ENCODE measurements at places on chromosomes 12 and 14.

GRCh38 chr14:104144453-104144790 is 6.0 kb downstream of the KIF26A start:
- no peak for DNase-seq

DNA sequence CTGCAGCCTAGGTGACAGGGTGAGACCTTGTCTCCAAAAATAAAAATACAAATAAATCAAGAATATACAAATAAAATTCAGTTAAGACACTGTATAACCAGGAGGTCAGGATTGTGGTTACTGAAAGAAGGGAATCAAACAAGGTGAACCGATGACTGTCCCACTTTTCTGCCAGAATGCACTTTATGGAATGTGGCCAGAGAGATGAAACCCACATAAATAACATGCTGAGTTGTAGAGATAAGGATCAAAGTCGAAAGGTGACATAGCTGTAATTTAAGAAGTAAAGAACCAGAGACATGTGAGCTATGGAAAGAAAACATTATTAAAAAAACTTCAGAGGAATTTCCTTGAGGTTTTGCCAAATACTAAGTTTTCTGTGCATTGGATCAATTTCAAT is 1098.2 kb upstream of the USP15 start:
- DNase-seq, result no peak

DNA sequence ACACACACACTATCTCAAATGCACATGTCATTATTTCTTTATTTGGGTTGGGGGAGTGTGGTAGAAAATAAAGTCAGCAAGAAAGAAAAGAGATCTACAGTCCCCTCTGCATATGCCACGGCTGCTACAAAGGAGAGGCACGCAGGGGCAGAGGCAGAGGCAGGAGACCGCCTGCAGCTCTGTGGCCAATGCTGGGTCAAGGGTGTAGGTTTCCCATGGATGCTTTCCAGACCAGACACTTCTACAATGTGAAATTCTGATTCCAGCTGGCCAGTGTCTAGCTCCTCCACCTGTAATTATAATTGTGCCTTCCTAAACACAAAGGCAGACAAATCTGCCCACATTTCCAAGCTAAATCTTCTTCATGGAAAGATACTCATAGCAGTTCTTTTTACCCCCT is 19.2 kb downstream of the VPS37B start:
- DNase-seq, result no peak

- peak; percentile 36 for DNase-seq
Measured at GRCh38 chr14:58428118-58428683, 682 bp downstream of the KIAA0586 start.

DNA sequence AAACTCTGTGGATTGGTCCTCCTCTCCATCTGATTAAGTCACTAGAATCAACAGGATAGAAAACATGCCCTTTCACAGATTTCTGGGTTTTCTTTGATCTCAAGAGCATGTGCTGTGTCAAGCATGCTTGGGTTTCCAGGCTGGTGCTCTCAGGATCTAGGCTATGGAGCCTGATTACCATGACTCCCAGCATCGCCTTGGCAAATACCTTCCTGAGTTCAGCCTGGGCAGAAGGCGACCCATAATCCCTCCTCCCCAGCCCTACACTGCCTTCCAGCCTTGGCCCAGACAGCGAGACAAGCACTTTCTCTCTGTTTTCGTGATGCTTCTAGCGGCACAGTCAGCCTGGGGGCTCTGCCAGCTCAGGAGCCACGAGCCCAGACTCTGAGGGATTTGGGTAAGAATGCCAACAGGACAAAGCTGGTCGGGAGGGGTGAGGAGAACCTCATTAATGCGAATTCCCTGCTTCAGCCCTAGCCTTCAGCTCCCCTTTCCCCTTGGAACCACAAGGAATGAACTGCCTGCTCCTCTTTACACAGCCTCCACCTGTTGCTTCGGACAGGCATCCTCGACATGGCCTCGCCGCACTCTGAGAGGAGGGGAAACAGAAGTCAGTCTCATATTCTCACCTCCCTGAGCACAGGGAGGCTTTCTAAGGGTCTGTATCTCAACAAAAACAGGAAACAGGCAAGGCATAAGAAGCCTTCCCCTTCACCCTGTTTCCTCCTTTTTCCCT is 227.1 kb downstream of the MSRB3 start:
- DNase-seq, result no peak

- DNase-seq, result no peak
Measured at GRCh38 chr14:33618361-33619105, 332.3 kb downstream of the EGLN3 start.

DNA sequence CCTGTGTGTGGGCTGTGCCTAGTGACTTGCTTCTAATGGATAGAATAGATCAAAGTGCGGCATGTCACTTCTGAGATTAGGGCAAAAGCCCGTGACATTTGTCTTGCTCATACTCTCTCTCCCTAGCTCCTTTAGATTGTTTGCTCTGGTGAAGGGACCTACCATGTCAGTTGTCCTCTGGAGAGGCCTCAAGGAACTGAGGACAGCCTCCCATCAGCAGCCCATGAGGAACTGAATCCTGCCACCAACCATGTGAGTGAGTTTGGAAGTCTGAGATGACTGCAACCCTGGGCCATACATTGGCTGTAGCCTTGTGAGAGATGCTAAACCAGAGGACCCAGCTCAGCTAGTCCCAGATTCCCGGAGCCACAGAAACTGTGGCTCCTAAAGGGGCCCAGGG is 101.6 kb upstream of the ESRRB start:
- DNase-seq, result no peak

DNA sequence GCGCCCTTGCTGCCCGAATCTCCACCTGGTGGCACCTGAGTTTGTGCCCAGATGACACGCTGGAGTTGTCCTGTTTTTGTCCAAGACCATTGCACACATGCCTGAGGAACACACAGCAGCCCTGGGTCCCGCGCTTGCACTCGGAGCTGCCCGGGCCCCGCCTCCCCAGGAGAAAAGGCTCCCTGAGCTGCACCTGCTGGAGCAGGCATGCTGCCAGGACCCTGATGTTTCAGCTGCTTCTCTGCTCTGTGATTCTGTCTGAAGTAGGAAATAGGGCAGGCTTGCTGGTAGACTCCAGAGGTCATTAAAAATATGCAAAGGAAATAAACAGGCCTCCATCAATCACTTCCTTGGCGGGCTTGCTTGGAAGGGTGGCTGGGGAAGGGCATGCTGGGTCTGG is 271.6 kb downstream of the CACNA1C start:
- no peak for DNase-seq

DNA sequence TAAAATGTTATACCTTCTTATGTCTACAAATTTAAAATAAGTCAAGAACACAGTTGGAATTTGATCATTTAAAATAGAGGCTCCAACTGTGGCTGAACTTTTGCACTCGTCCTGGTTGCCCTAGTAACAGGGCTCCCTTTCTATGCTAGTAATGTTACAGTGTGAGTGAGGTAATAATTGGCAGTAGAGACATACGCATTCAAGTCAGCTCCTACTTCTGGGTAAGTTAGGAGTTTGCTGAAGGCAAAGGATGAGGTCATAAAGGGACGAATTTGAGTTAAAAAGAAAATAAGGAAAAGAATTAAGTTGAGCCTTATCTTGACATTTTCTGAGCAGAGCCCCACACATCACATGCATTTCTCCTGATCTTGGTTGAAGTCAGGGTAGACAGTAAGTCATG is 129.1 kb downstream of the TMEM117 start:
- no peak for DNase-seq

DNA sequence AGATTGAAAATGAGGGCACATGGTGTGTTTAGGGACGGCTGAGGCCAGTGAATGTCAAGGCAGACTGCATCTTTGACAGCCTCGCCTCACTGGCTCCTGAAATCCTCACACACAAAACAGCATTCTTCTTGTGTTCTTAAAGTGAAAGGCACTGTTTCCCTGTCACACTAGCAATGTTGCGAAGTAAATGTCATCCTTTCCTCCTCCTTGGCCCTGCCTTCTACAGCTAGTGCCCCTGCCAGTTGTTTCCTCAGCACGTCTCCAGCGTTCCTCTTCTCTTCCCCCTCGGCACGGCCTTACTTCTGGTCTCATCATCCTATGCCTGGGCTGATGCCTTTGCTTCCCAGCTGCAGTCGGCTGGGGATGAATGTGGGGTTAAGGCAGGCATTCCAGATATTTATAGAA is 129.4 kb upstream of the DNM1L start:
- DNase-seq, result no peak

DNA sequence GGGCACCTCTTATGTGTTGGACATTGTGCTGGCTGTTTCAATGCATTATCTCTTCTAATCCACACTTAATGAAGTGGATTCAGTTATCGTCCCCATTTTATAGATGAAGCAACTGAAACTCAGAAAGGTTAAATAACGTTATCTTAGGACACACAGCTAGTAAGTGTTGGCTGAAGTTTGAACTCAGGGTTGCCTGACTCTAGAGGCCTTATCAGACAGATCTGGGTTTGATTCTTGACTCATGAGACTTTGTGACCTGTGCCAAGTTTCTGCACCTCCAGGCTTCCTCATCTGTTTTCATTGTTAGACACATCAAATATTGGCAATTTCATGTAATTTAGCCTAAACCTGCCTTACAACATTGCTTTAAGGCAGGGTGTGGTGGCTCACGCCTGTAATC is 18.2 kb upstream of the IRF2BPL start:
- DNase-seq, result no peak

GRCh38 chr14:47785058-47785457 is 109.7 kb upstream of the MDGA2 start:
- DNase-seq, result no peak

DNA sequence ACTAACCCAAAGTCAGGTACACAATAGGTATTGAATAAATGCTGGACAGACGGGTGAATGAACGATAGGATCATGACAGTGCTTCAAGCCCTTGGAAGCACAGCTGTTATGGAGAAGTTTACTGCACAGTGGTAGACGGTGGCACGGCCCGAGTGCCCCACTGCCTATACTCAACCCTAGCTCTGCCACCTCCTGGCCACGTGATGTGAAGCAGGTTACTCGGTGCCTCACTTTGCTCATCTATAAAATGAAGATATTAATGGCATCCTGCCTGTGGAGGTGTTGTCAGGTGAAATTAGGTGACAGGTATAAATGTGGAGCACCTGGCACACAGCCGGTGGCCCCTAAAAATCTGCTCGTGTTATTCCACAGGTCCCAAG is 5.8 kb downstream of the ASB2 start:
- DNase-seq, result peak; percentile 30

- DNase-seq, result no peak
Measured at GRCh38 chr14:85895603-85896002, 365.7 kb downstream of the FLRT2 start.

DNA sequence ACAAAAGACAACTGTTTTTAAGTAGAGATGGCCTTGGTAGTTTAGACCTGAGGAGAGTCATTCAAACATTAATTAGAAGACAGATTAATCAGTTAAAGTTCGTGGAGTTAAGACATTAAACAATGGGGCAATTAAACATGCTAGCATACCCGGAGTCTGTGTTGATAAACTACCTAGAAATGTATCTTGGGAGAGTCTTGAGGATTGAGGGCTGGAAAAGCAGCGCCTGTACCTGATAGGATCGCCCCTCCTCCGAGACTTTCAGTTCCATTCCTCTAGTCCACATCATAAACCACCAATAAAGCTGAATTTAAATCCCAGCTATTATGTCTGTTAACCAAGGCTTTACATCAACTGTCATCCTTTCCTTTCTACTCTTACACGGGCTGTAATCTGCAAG is 1.0 kb upstream of the KRAS start:
- no peak for DNase-seq

DNA sequence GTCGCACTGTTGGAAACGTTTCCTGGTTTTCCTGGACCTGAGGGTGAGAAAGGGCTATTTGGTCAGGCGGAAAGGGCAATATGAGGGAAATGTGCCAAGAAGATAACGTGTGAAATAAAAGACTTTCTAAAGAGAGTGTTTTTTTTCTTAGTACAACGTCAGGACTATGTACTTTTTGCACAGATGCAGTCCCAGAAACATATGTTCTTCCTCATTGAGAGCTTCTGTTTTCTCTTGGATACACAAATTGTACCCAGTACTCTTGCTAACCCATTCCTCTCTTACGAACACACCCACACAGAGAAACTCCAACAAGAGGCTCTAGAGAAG is 669 bp upstream of the PKP2 start:
- DNase-seq, result peak; percentile 41

DNA sequence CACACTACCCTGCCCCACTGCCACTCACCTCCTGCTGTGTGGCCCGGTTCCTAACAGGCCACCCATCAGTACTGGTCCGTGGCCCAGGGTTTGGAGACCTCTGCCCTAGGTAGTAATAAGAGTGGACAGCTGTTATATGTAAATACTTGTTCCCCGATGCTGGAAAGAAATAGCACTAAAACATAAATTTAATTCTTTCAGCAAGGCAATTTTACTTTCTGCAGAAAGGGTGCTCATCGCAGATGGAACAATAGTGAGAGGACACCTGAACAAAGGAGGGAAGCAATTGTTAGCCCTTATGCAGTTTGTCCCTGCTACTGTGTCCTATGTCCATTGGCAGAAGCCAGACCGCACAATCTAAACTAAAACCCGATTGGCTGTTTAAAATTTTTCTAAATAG is 5.9 kb upstream of the CYP46A1 start:
- no peak for DNase-seq

DNA sequence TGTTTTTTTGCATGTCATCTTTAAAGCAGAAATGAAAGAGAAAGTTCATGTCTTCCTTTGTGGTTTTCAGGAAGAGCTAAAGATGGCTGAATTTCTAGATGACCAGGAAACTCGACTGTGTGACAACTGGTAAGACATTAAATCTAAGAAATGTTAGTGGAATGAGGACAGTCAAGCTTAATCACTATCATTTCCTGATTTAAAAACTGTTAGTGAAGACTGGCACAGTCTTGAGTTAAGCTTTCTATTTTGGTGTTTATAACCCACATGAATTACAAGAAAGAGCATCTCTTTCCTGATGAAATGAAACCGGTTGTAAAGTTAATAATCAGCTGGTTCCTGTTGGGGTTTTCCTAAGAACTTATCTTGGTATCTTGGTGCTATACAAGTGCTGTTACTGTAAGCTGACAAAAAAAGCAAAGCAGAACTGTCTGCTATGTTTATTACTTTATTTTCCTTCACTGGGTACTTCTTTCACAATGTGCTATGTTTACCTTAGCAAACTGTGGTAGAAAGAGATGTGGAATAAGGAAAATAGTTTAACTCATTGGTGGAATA is 5.2 kb downstream of the TRAFD1 start:
- DNase-seq, result peak; percentile 67

- no peak for DNase-seq
Measured at GRCh38 chr12:50083301-50083700, 1.8 kb upstream of the SMARCD1 start.

DNA sequence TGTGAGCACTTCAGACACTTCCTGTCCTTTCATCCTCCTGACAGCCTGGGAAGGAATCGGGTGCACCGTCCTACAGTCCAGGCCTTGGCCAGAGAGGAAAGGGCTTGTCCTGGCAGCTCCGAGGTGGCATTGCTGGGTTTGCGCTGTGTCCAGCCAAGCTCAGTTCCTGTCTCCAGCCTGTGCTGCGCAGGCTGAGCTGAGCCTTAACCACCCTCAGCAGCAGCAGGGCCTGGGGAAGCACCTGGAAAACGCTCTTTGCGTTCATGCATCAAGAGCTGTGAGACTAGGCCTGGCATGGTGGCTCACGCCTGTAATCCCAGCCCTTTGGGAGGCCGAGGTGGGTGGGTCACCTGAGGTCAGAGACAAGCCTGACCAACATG is 33.7 kb upstream of the EML1 start:
- DNase-seq, result no peak
